Activated CD8-positive, alpha-beta memory T cell treated with anti-CD3 and anti-CD28 coated beads for 24 hours (primary cell): ENCODE measurements at places on chromosomes 1 and 21.

DNA sequence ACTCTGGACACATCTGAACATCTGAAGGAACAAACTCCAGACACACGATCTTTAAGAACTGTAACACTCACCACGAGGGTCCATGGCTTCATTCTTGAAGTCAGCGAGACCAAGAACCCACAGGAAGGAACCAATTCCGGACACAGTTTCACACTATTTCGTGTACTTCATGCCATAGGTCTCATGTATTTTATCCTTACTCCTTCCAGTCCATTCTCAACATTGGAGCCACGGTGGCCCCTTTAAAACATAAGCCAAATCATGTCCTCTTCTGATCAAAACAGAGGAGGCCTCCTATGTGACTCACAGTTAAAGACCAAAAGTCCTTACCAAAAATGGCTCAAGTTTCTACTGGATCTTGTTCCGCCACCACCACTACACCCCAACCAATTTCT, 29.8 kb upstream of the RCOR3 start:
- no peak for DNase-seq

DNA sequence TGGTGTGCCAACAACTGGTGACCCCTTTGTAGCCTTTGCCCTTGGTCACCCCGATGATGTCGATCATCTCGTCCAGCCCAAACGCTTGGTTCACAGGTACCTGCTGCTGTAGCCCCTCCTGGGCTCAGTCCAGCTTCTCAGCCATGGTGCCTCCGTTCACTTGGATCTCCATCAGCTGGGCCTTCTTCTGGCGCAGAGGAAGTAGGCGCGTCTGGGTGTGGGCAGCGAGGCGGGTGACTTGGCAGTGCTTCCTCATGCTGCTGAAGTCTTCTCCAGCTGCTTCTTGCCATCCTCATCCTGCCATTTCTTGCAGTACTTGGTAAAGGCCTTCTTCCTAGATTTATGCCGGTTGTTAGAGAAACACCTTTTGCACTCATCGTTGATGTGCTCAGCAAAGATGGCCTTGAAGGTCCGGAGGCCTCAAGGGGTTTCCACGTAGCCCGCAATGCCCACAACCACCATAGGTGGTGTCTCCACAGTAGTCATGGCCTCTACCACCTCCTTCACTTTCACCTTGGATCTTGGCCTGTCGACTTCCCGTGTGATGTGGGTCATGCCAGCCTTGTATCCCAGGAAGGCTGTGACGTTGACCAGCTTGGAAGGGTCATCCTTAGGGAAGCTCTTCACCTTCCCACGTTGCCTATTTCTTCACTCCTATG, 13.0 kb downstream of the DOP1B start:
- DNase-seq = no peak

- no peak for DNase-seq
These were observed 12.7 kb downstream of the LORICRIN start for GRCh38 chr1:153272186-153272585.

DNA sequence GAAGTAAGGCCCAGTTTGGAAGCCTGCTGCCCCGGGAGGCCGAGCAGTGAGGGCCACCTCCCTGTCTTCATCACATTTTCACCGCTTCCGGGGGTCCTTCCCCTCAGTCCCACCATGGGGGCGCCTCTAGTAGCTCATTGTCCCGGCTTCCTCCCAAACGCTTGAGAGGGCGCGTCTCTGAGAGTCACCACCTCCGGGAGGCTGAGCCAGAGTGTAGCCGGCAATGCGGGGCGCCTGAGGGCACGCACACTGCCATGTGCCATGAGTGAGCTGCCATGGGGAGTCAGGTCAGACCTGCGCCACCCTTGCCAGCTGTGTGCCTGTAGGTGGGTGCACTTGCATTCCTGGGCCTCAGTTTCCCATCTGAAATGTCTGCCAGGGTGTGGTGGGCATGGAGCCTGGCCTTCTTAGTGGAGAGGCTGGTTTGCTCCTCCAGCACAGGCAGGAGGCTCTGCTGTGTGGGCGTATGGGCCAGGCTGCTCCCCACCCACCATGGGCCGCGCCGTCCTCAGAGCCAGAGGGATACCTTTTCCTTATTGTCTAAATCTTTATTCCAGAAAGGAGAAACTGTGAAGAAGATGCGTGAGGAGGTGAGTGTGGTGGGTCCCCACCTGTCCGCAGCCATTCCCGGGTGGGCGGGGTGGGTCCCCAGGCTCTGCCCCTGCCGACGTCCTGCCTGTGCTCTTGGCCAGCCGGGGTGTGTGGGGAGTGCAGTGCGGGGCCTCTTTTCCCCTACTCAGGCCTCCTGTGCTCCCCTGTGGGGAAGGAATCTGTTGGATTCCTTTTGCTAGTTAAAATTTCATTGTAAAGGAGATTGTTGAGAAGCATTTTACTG, 81.3 kb upstream of the COL6A1 start:
- DNase-seq = no peak

- no peak for DNase-seq
These were observed 87.3 kb downstream of the ITSN1 start for GRCh38 chr21:33729641-33730040.

- no peak for DNase-seq
These were observed 3.3 kb upstream of the SNRPE start for GRCh38 chr1:203858055-203858454.

GRCh38 chr1:92240034-92240433, 22.3 kb downstream of the C1orf146 start:
- no peak for DNase-seq
